ENCODE measurements at places on chromosomes 4 and X.

DNA sequence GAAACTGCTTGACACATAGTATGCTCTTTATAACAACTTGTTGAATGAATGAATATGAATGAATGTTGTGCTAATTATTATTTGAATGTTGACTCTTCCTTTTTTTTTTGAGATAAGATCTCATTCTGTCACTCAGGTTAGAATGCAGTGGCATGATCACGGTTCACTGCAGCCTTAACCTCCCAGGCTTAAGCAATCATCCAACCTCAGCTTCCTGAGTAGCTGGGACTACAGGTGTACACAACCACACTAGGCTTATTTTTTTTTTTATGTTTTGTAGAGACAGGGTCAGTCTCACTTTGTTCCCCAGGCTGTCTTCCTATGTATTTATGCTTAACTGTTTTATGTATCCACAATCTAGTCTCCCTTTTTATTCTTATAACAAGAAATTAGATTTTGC lies 114.7 kb upstream of the WDFY3 start:
- no peak for DNase-seq

DNA sequence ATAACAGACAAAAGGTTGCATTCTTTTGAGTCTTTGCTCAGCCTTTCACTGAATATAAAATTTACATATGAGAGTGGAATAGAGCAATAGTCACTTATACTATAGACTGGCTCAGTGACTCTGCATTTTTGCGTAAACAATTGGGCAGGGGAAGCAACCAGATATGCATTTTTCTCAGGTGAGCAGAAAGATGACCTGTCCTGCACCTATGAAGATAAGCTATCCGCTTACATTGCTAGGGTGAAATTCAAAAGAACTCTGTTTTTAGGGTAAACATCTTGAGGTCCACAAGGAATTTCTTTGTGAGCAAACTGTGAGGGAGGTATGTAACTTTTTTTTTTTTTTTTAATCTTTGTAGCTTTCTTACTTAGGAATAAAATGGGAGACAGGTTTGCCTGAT lies 602.4 kb upstream of the PRKX start:
- DNase-seq: no peak

DNA sequence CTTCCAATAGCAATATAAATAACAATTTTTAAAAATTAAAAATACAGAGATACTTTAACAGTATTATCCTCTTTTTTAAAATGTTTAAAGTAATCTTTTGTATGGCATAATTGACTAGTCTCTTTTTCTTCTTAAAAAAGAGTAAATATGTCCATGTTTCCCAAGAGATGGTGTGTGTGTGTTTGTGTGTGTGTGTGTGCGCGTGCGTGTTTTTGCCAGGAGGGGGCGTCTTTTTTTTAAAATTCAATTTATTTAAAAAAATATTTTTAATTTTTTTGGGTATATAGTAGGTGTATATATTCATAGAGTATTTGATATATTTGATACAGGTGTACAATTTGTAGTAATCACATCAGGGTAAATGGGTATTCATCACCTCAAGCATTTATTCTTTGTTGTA lies 1073.7 kb downstream of the PCDH7 start:
- DNase-seq: no peak

DNA sequence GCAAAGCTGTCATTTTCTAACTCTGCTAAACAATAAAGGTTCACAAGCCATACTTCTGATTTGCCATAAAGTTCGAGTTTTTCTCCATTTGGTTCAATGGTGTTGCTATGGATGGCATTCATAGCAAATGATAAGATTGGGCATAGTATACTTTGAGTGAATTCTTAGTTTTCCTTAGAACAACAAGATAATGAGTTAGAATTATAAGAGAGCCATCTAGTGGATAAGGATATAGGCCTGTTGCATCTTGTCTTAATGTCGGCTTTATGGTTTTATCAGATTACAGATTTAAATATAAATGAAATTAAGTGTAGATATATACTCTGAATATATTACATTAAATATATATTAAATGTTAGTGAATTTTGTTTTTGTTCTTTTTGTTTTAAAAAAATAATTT lies 644.6 kb downstream of the IL1RAPL1 start:
- no peak for DNase-seq

DNA sequence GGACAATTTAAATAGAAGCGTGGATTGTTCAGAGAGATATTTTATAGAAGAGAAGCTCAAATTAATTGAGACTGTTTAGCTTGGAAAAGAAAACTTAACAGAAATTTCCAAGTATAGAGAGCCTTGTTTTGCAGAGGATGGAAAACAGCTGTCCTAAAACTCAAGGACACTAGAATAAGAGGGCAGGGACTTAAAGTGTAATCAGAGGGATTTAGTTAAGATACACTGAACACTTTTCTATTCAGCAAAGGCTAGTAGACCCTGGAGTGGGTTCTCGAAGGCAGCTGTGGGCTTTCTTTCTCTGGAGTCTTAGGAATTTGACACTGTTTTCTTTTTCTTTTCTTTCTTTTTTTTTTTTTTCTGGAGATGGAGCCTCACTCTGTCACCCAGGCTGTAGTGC lies 92.7 kb upstream of the ARX start:
- no peak for DNase-seq

GRCh38 chr4:156169861-156170260 lies 216.2 kb upstream of the CTSO start:
- DNase-seq: no peak
